ENCODE measurements at places on chromosomes 5 and 9.

DNA sequence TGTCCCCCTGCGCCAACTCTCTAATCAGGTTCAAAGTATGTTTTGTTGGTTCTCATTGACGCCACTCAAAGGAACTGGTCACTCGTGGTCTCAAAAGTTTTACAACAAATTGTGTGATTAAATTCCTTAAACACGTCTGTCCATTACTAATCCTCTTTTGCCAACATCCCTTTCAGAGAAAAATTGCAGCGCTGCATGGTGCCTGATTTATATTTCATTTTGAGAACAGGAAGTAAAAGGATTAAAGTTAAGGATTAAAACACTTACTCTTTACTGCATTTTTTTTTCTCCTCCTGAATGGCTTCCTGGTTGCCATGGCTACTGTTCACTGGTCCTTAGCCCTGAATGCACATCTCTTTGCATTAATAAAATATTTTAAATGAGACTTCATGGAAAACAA lies 383.5 kb downstream of the GLIS3 start:
- DNase-seq = no peak

- DNase-seq = no peak
These were observed 36.3 kb downstream of the TSTD2 start for GRCh38 chr9:97596906-97597305.

DNA sequence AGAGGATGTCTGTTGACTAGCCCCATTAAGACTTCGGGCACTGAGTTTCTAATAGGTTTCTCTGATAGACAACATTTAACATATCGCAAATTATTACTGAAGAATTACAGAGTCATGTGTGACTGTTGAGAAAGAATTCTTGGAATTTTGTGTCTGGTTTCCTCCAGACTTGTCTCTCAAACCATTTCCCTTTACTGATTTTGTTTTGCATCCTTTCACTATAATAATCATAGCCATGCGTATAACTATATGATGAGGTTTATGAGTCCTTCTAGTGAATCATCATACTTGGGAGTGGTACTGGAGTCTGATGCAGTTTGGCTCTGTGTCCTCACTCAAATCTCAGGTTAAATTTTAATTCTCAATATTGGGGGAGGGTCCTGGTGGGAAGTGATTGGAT lies 27.0 kb downstream of the ZNF169 start:
- DNase-seq = no peak

GRCh38 chr9:95055851-95056551 lies 261.5 kb downstream of the FANCC start:
- no peak for DNase-seq

- DNase-seq = no peak
These were observed 10.8 kb downstream of the PUM3 start for GRCh38 chr9:2833096-2833495.

DNA sequence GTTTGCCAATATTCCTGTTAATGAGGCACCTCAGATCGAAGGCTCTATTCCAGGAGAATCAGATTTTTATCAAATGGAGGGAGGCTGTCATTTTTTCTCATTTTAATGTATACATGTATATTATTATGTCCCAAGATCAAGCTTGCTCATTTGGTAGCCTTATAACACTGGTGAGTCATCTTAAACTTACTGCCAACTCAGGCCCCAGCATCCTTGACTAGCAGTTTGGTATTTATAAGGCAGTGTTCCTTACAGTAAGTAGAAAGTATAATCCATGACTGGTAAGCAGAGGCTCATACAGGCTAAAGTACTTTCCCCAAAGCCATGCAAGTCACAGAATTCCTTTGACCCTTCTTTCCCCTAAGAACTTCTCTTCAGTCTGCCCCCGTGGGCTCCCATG lies 90.7 kb upstream of the NR3C1 start:
- no peak for DNase-seq

DNA sequence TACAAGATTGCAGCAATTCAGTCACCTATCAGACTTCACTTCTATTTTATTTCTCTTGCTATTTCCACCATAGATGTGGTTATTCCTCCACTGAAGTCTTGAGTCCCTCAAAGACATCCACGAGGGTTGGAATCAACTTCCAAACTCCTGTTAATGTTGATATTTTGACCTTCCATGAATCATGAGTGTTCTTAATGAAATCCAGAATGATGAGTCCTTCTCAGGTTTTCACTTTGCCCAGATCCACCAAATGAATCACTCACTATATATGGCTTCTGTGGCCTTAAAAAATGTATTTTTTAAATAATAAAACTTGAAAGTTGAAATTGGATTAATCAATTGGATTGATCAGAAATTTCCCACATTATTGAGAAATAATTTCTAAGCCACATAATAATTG lies 1821.0 kb downstream of the EFNA5 start:
- DNase-seq = no peak

- DNase-seq = no peak
These were observed 380.8 kb downstream of the EBF1 start for GRCh38 chr5:158718738-158719505.

GRCh38 chr5:643351-643801 lies 31.2 kb downstream of the CEP72 start:
- DNase-seq = no peak

GRCh38 chr5:82931110-82931509 lies 146.1 kb downstream of the TMEM167A start:
- no peak for DNase-seq

GRCh38 chr5:113189291-113189690 lies 212.7 kb downstream of the DCP2 start:
- no peak for DNase-seq

GRCh38 chr9:211036-211435 lies 3.6 kb upstream of the DOCK8 start:
- no peak for DNase-seq

- DNase-seq = no peak
These were observed 4.8 kb downstream of the GLIPR2 start for GRCh38 chr9:36141288-36141687.

- peak; percentile 15 for DNase-seq
These were observed 47.5 kb downstream of the DAB2IP start for GRCh38 chr9:121698627-121699570.

DNA sequence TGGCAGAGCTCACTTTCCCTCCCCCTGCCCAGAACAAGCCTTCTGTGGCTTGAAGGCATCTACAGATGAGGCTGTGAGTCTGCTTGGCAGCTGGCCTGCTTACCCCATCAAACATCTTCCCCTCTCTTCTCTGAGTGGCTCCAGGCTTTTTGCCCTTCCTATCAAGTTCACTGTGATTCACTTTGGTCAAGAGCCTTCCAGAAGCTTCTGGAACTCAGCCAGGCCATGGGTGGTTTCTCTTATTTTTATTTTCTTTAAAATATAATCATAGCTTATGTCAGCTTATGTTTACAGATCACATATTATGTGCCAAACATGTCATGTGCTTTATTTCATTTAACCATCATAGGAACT lies 267.0 kb downstream of the SEC61B start:
- DNase-seq = no peak

DNA sequence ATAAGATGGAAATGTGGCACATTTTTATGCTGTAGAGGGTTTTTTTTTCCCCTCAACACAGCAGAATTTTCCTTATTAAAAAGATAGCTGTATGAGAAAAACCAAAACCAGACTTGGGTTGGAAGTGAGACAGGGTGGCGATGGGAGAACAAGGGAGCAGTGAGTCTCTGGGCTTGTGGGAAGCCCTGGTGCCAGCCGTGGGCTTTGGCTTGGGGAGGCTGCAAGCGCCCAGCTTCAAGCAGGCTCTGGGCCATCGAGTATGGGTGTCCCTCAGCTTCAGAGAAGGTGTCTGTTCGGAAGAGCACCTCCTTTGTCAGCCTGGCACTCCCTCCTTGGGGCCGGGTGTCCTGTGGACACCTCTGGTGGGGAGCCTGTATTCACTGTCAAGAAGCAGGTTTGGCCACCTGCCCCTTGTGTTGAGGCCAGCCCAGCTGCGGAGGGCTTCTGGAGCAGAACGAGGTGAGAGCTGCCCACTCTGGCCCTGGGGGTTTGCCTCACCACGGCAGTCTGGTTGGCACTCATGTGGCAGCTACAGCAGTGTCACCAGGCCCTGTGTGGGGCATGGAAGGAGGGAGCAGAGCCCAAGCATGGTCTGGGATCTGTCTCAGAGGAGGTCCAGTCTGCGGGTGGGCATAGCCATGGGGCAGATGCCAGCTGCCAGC lies 37.6 kb upstream of the ANGPTL2 start:
- no peak for DNase-seq

GRCh38 chr5:137888863-137889759 lies at the start of gene PKD2L2:
TSS of gene PKD2L2 (plus strand) at chr5:137889457. CDS start at chr5:137889492, 35 bp downstream.
- DNase-seq = peak; percentile 79

GRCh38 chr5:167771571-167771970 lies 519.9 kb upstream of the WWC1 start:
- DNase-seq = no peak

DNA sequence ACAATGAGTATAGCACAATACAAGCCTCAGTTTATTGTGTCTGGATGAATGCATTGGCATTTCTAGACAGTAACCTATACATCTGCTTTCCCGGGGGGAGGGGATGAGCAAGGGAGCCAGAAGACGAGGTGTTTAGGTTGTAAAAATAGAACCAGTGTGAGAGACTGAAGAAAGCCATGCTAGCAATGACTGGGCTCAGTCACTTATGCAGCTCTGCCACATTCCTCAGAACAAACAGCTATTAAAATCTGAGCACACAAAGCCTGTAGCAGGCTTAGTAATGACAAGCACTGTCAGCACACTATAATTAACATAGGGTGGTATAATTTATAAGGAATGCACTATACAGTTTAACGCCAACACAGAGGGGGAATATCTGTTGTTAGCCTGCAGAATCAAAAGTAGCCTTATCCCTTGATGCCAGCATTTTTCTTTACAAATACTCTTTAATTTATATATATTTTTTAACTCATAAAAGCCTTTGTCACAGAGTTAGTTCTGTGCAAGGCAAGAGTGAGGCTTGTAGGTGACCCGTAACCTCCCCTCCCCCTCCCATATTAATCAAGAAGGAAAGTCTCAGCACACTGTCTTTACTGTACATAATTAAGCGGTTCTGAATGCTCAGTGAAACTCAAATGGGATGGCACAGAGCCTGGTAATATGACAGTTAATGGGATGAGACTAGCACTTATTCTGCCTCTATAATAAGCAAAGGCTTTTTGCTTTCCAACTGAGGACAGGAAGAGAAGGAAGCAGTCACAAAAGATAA lies 295.4 kb downstream of the CSNK1G3 start:
- no peak for DNase-seq

- no peak for DNase-seq
These were observed 9.4 kb upstream of the SLC6A7 start for GRCh38 chr5:150180241-150181026.

DNA sequence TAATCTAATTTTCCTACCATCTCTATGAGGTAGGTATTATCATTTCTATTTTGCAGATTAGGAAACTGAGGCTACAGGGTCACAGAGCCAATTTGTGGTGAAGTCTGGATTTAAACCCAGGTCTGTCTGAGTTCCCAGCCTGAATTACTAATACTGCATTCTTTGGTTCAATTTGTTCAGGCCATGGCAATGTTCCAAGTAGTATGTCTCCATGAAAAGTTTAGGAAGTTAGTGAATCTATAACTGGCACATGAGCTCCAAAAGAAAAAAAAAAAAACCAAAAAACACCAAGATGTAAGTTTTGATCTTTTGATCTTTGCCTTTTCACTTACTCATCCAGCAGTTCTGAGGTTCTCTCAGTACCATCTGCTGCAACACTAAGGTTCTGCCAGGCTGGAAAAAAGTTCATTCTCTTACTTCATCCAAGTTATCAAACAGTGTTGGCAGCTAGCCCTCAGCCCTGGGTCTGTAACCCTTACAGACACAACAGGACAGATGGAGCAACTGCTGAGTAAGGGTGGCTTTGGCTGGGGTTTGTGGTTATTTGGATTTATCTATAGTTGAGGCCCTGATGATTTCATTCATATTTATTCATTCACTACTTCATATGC lies 4.4 kb upstream of the TMEM268 start:
- DNase-seq = no peak

DNA sequence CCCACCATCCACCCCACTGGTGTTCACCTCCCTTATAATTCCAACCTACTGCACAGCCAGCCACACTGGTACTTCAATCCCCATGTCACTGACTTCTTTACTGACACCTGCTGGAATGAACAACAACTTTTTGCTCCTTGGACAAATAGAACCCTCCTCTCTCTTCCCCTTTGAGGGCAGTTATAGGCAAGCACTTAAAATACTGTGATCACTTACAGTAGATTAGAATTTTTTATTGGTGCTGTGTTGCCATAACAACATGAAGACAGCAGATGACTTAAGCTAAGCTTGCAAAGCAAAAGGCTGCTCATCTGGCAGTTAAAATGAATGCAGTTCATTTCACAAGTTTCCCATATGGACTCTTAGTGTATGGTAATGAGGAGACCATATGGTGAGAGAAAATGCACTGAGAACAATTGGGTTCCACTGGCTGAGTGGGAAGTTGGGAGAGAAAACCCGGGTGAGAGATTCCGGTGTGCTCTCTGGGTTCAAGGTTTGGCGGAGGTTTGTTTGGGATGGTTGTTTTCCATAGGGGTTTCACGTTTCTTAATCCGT lies 374.3 kb downstream of the EBF1 start:
- no peak for DNase-seq

- DNase-seq = no peak
These were observed 22.7 kb upstream of the COL5A1 start for GRCh38 chr9:134618833-134619447.

GRCh38 chr9:104386425-104387069 lies 117.5 kb upstream of the OR13F1 start:
- no peak for DNase-seq

DNA sequence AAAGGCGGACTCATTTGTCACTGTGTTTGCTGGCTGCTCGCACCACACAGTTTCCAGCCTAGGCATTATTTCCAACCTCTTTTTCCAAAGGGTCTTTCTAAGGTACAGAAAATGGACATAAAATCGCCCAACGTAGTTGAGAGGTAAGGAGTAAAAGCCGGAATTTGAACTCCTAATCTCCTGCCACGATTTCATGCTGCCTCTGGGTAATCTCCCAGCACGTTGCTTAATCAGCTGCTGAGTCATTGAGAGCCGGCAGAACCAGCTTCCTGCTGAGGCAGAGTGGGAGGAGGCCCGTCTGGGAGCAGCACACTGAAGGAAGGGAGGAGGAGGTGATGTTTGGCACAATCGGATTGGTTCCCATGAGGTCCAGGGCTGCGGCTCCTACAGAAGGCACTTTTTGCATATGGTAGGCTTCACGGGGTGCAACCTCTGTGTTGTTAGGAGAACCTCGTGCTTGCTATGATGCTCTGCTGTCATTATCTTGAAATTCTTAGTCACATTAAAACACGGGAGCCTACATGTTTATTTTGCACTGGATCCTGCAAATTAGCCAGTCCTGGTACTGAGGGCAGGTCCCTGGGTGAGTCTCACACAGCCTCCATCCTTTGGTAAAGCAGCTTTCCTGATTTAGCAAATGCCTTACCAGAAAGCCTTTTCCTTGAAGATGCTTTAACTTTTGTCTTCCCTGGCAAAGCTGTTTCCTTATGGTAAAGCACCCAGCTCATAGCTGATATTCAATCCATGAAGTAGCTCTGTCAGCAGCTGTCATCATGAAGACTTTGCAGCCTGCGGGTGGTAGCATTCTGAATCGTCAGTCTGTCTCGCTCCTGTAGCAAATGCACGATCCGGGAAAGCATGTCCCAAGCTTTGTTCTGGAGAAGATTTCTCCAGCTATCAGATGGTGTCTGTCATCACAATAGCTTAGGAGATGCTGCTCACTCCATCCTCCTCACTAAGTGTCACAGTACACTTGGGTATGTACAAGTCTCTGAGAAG lies 191.6 kb upstream of the MSX2 start:
- DNase-seq = peak; percentile 5

GRCh38 chr5:40240111-40240510 lies 439.6 kb upstream of the PTGER4 start:
- DNase-seq = peak; percentile 55

- no peak for DNase-seq
These were observed 267.4 kb upstream of the VLDLR start for GRCh38 chr9:2354216-2354615.

GRCh38 chr5:17339841-17340240 lies 122.4 kb downstream of the BASP1 start:
- DNase-seq = no peak
